ENCODE measurements at places on chromosomes 2 and 18.

- no peaks in the 10 kb centered on the region for H3K27me3 ChIP-seq
- DNase-seq: no peak
- no peaks in the 10 kb centered on the region for H3K36me3 ChIP-seq
- H3K4me3 ChIP-seq: no peak overlapping the region
- H3K27ac ChIP-seq: no peak overlapping the region
These were observed 110.2 kb upstream of the CYRIA start for GRCh38 chr2:16775899-16776231.

DNA sequence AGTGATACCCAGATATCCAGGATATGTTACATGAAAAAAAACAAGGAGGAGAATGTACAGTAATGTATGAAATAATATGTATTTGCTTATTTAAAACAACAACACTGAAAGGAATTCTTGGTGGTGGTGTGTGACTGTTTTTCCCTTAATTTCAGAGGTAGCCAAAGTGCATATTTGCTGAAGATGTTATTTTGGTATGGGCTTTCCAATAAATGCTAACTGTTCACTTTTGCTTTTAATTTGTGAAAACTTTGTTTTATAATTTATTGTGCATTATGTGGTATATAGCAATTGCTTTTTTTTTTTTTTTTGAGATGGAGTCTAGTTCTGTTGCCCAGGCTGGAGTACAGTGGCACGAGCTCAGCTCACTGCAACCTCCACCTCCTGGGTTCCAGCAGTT, 7.6 kb downstream of the CCNYL1 start:
- no peak for DNase-seq
- peaks cover 7% of the 10 kb centered on the region for H3K36me3 ChIP-seq
- H3K4me1 ChIP-seq: peaks cover 5% of the 10 kb centered on the region
- H3K4me3 ChIP-seq: no peak overlapping the region
- no peak overlapping the region for H3K27ac ChIP-seq

- H3K4me1 ChIP-seq: no peaks in the 10 kb centered on the region
- H3K27ac ChIP-seq: no peak overlapping the region
- H3K4me3 ChIP-seq: no peak overlapping the region
- no peaks in the 10 kb centered on the region for H3K27me3 ChIP-seq
- no peak for DNase-seq
These were observed 69.6 kb downstream of the SNTG2 start for GRCh38 chr2:1020206-1020605.

DNA sequence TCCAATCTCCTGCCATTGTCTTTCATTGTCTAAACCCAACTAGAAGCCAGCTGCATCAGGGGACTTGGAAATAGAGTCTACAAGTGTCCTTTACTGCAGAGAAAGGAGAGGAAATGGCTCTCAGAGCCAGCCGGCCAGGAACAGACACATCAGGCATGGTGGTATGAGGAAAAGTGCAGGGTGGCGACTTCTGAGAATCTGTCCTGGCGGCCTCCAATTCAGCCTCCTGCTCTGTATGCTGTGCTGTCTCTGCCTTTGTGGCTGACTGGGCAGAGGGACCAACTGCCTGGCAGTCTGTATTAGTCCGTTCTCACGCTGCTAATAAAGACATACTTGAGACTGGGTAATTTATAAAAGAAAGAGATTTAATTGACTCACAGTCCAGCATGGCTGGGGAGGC, 36.8 kb upstream of the AQP4 start:
- H3K4me1 ChIP-seq: no peaks in the 10 kb centered on the region
- no peaks in the 10 kb centered on the region for H3K36me3 ChIP-seq
- no peak overlapping the region for H3K27ac ChIP-seq
- no peak overlapping the region for H3K4me3 ChIP-seq
- no peak for DNase-seq

GRCh38 chr2:160200921-160201320, 849 bp upstream of the ITGB6 start:
- H3K4me1 ChIP-seq: peaks cover 12% of the 10 kb centered on the region
- no peak for DNase-seq
- no peak overlapping the region for H3K4me3 ChIP-seq
- H3K27me3 ChIP-seq: peaks cover 10% of the 10 kb centered on the region
- no peak overlapping the region for H3K27ac ChIP-seq

GRCh38 chr2:228369400-228370031, 188.0 kb upstream of the SPHKAP start:
- H3K27me3 ChIP-seq: no peaks in the 10 kb centered on the region
- H3K27ac ChIP-seq: no peak overlapping the region
- no peaks in the 10 kb centered on the region for H3K36me3 ChIP-seq
- H3K4me1 ChIP-seq: no peaks in the 10 kb centered on the region
- no peak for DNase-seq

DNA sequence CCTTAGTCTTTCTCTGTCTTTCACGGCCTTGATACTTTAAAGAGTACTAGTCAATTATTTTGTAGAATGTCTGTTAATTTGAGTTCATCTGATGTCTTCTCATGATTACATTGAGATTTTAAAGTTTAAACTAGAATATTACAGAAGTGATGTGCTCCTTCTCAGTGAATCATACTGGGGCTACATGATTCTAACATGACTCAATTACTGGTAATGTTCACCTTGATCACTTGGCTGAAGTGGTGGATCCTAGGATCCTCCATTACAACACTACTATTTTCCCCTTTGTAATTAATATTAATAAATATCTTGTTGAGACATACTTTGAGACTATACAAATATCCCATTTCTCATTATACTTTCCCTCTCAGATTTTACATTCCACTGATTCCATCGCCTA, 148.5 kb downstream of the CAMKMT start:
- H3K4me1 ChIP-seq: no peaks in the 10 kb centered on the region
- H3K4me3 ChIP-seq: no peak overlapping the region
- no peak for DNase-seq

DNA sequence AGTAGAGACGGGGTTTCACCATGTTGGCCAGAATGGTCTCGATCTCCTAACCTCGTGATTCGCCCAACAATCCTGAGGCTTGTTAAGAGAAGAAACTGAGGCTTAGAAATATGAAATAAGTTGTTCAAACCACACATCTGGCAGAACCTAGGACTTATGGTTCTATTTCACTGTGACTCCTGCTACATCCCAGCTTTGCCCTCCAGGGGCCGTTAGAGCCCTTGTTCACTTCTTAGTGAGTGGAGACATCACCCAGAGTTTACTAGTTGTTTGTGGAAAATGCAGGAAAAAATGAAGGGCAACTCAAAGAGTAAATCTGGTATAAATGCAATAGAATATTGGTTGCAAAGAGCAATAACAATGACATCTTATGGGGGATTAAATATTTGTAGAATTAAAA, 43.9 kb downstream of the MARCHF4 start:
- H3K27me3 ChIP-seq: no peaks in the 10 kb centered on the region
- H3K4me1 ChIP-seq: no peaks in the 10 kb centered on the region
- no peak for DNase-seq
- no peak overlapping the region for H3K4me3 ChIP-seq

- H3K4me3 ChIP-seq: no peak overlapping the region
- no peak overlapping the region for H3K27ac ChIP-seq
- peaks cover 9% of the 10 kb centered on the region for H3K27me3 ChIP-seq
- peaks cover 14% of the 10 kb centered on the region for H3K4me1 ChIP-seq
- no peaks in the 10 kb centered on the region for H3K36me3 ChIP-seq
These were observed 66.5 kb downstream of the PDCL3 start for GRCh38 chr2:100629309-100629708.

- H3K36me3 ChIP-seq: no peaks in the 10 kb centered on the region
- H3K27ac ChIP-seq: peak overlapping the region; percentile 87
- peaks cover 18% of the 10 kb centered on the region for H3K4me1 ChIP-seq
These were observed 12.3 kb downstream of the SNED1 start for GRCh38 chr2:241010531-241011295.

DNA sequence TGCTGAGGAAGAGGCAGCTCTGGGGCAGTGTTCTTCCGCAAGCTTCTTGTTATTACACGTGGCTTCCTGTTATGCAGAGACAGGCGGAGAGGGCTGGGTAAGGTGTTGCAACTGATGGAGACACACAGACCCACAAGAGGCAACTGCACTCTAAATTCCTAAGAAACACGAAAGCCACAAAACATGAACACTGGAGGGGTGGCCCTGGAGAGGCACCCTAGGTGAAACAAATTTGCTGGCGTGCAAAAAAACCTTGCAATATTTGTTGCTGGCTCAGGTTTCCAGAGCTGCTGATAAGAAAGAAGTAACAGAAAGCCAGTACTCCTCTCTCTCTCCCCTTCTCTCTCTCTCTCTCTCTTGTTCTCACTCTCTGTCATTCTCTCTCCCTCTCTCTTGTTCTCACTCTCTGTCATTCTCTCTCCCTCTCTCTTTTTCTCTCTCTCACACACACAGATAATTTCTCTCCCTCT, 31.8 kb downstream of the ARHGAP25 start:
- no peaks in the 10 kb centered on the region for H3K36me3 ChIP-seq
- H3K4me1 ChIP-seq: peaks cover 85% of the 10 kb centered on the region
- peak; percentile 64 for DNase-seq
- no peaks in the 10 kb centered on the region for H3K27me3 ChIP-seq
- peak overlapping the region; percentile 97 for H3K27ac ChIP-seq

GRCh38 chr2:50885948-50886347, 146.0 kb downstream of the NRXN1 start:
- no peaks in the 10 kb centered on the region for H3K4me1 ChIP-seq
- no peak overlapping the region for H3K4me3 ChIP-seq
- no peak overlapping the region for H3K27ac ChIP-seq

DNA sequence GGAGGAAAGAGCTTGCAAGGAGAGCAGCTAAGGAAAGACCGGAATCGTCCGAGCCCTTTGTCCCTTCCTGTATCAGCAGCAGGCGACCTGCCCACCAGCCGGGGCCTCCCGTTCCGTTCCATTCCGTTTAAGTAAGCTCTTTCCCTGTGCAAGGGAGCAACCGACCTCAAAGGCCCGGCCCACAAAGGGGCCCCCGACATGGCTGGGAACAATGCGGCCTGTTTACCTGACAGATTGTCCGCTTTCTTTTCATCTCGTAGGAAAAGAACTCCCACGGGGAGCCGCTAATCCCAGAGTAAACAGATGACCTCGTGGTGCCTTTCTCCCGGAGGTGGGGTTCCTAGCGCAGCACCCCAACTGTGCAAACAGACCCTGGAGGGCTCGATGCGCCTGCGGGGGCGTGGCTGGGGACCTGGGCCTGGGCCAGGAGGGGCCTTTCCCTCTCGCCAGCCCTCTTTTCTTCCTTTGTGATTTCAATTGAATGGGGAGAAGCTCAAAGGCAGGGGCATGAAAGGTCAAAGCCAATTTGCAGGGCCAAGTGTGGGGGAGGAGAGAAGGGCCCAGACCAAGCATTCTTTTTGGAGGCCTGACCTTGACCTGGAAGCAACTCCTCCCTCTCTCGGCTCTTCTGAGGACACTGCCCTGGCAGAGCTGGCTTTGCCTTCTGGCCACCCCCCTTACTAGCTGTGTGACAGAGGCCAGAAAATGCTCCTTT, 120.2 kb downstream of the INHBB start:
- no peak overlapping the region for H3K4me3 ChIP-seq
- H3K36me3 ChIP-seq: no peaks in the 10 kb centered on the region
- H3K4me1 ChIP-seq: no peaks in the 10 kb centered on the region
- no peak overlapping the region for H3K27ac ChIP-seq
- H3K27me3 ChIP-seq: no peaks in the 10 kb centered on the region

DNA sequence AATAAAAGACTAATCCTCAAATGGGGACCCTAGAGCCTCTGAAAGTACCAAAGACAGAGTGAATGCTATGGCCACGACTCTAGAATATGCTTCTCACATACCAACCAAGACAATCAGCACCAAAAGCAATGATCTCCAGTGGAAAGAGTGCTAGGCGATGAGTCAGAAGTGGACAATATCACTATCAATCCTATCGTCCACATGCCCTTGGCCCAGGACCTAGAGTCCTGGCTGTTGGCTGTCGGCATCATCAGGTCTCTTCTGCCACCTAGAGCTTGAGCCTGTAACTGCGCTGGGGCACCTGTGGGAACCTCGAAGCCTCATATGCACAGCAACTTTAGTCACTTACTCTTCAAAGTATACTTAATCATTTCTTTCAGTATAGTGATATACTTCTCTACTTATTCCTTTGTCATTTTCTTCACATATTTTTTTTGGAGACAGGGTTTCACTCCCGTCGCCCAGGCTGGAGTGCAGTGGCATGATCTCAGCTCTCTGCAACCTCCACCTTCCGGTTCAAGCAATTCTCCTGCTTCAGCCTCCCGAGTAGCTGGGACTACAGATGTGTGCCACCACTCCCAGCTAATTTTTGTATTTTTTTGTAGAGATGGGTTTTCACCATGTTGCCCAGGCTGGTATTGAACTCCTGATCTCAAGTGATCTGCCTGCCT, 29.7 kb downstream of the NOL10 start:
- peak; percentile 57 for DNase-seq
- no peaks in the 10 kb centered on the region for H3K27me3 ChIP-seq
- no peak overlapping the region for H3K4me3 ChIP-seq
- H3K27ac ChIP-seq: no peak overlapping the region
- H3K4me1 ChIP-seq: peaks cover 10% of the 10 kb centered on the region

- peaks cover 4% of the 10 kb centered on the region for H3K27me3 ChIP-seq
- no peaks in the 10 kb centered on the region for H3K4me1 ChIP-seq
- no peak overlapping the region for H3K4me3 ChIP-seq
- no peak for DNase-seq
- H3K27ac ChIP-seq: no peak overlapping the region
These were observed 136.7 kb downstream of the SH3BP4 start for GRCh38 chr2:235088496-235088921.

DNA sequence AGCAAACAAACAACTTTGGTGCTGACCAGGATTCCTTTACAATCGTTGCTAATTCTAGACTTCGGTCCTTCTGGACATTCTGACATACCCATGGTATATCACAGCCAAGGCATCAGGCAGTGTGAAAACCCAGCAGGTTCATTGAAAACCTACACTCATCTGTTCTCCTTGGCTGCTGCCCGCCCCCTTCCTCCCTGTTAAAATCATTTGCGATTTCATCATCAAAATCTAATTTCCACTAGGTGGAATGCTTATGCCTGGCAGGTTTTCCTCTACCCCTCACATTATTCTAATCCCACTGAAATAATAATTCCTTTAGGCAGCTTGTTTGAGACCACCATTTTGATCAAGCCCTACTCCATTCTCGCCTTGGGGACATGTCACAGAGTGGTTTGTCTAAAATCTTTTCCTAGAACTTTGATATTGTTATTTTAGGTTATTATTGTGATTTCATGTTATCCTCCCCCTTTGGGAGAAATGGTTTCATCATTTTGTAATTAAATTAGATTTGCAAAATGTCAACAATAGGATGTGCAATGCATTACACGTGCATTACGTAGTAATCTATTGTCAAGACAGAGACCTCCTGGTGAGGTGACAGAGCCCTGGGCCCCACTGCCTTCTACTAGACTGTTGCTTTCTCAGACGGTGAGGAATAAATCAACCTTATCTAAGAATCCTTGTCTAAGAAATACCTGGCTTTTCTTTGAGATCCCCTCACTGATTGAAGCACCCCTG, 31.0 kb upstream of the ASPRV1 start:
- no peak overlapping the region for H3K4me3 ChIP-seq
- H3K27ac ChIP-seq: no peak overlapping the region
- H3K27me3 ChIP-seq: no peaks in the 10 kb centered on the region
- H3K4me1 ChIP-seq: peaks cover 8% of the 10 kb centered on the region
- peaks cover 12% of the 10 kb centered on the region for H3K36me3 ChIP-seq
- peak; percentile 8 for DNase-seq
